Activated CD8-positive, alpha-beta memory T cell treated with anti-CD3 and anti-CD28 coated beads, Interleukin-2, amount 10 ng/mL, durations not matched to agents 7 days and 5 days (primary cell): ENCODE measurements at places on chromosomes 1 and 21.

DNA sequence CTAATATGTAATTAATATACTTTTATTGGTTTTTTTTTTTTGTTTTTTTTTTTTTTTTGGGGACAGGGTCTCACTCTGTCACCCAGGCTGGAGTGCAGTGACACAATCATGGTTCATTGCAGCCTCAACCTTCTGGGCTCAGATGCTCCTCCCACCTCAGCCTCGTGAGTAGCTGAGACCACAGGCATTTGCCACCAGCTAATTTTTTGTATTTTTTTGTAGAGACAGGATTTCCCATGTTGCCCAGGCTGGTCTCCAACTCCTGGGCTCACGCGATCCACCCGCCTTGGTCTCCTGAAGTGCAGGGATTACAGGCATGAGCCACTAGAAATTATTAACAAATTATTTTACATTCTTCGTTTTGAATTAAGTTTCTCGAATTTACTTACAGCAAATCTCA, 16.8 kb upstream of the POGZ start:
- no peaks in the 10 kb centered on the region for H3K36me3 ChIP-seq
- peaks cover 14% of the 10 kb centered on the region for H3K4me1 ChIP-seq
- DNase-seq, result no peak
- no peak overlapping the region for H3K27ac ChIP-seq
- H3K27me3 ChIP-seq, result no peaks in the 10 kb centered on the region

GRCh38 chr21:41650526-41651145, 116.2 kb downstream of the RIPK4 start:
- H3K4me3 ChIP-seq, result no peak overlapping the region
- peaks cover 2% of the 10 kb centered on the region for H3K27me3 ChIP-seq
- no peaks in the 10 kb centered on the region for H3K36me3 ChIP-seq
- H3K27ac ChIP-seq, result no peak overlapping the region

- no peaks in the 10 kb centered on the region for H3K36me3 ChIP-seq
- peaks cover 72% of the 10 kb centered on the region for H3K27me3 ChIP-seq
- no peak overlapping the region for H3K27ac ChIP-seq
These were observed 4.4 kb downstream of the KCNN3 start for GRCh38 chr1:154865442-154866256.

GRCh38 chr1:41805771-41806471, 112.8 kb downstream of the HIVEP3 start:
- peak overlapping the region; percentile 89 for H3K27ac ChIP-seq
- peaks cover 75% of the 10 kb centered on the region for H3K4me1 ChIP-seq
- peak; percentile 62 for DNase-seq
- H3K4me3 ChIP-seq, result peak overlapping the region; percentile 64

DNA sequence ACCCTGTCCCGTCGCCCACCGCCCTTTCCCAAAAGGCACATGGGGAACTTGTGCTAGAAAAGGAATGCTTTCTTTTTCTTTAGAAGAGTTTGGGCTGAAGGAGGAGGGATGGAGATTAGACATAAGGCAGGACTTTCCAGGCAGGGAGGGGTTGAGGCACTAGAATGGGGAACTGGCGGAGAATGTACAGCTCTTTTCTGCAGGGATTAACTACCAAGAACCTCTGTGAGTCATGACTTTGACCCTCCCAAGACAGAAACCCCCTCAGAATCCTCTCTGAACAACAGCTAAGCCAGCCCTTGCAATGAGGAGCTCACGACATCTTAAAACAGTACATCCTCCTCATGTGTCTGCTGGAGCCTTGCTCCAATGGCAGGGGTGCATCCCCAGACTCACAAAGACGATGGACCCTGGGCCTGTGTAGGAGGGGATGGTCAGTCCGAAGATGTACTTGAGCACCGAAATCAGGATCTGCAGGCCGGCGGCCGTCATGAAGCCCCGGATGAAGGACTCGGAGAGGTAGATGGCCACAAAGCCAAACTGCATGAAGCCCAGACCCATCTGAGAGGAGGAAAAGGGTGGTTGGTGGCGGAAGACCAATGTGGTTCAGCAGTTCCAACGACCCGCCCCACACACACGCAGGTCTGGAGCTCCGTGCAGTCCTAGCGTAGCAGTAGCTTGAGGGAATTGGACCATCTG, 13.6 kb downstream of the SLC26A9 start:
- no peak for DNase-seq
- H3K4me3 ChIP-seq, result no peak overlapping the region
- no peak overlapping the region for H3K27ac ChIP-seq
- no peaks in the 10 kb centered on the region for H3K36me3 ChIP-seq
- H3K4me1 ChIP-seq, result no peaks in the 10 kb centered on the region
- H3K27me3 ChIP-seq, result peaks cover 17% of the 10 kb centered on the region

GRCh38 chr1:18581420-18581880, 49.2 kb upstream of the PAX7 start:
- peak; percentile 51 for DNase-seq
- H3K36me3 ChIP-seq, result no peaks in the 10 kb centered on the region
- H3K27ac ChIP-seq, result no peak overlapping the region
- no peaks in the 10 kb centered on the region for H3K4me1 ChIP-seq

- H3K4me1 ChIP-seq, result no peaks in the 10 kb centered on the region
- H3K27ac ChIP-seq, result no peak overlapping the region
- no peaks in the 10 kb centered on the region for H3K27me3 ChIP-seq
These were observed 13.4 kb upstream of the RNF223 start for GRCh38 chr1:1087351-1088028.

DNA sequence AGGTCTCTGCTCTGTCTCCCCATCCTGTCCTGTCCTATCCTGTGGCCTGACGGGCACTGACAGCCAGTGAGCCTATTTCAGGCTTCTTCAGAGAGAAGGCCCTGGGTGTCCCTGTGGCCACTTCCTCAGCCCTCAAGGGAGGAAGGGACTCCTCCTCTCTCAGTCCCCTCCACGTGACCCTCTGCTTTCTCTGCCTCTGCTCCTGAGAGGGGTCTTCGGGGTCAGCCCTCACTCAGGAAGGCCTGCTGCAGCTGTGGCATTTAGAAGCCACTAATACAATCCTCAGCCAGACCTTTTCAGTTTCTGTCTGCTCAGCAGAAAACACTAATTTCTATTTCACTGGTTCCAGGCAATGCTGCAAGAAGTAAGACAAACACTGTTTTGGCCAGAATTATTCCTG, 43.6 kb upstream of the ETV3 start:
- no peak overlapping the region for H3K27ac ChIP-seq
- no peak overlapping the region for H3K4me3 ChIP-seq
- peaks cover 46% of the 10 kb centered on the region for H3K27me3 ChIP-seq
- no peak for DNase-seq
- no peaks in the 10 kb centered on the region for H3K36me3 ChIP-seq
- no peaks in the 10 kb centered on the region for H3K4me1 ChIP-seq

DNA sequence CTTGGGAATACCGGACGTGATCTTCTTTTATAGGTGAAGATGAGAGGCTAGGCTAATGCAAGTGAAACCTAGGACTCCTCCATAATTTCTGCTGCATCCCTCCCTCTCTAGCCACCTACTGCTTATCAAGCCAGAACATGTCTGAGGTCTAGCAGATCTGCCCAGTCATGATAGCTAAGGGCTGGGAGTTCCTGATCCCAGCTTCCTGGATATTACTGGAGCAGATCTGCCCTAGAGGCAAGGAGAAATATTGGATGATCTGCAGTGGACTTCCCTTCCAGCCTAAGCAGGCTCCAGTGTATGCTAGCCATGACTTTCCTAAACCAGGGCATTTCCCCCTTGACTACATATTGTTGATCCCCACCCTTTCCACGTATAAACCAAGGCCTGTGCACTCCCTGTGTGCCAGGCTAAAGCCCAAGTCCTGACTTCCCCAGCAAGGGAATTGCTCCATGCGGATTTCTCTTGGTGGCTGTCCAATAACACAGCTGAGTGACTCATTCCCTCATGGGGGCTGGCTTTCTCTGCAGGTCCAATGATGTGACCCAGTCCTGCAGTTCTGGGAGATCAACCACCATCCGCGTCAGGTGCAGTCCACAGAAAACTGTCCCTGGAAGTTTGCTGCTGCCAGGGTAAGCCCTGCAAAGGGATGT, 15.5 kb upstream of the SARS1 start:
- H3K4me3 ChIP-seq, result no peak overlapping the region
- H3K27me3 ChIP-seq, result no peaks in the 10 kb centered on the region
- no peak overlapping the region for H3K27ac ChIP-seq
- no peaks in the 10 kb centered on the region for H3K36me3 ChIP-seq

- no peaks in the 10 kb centered on the region for H3K36me3 ChIP-seq
- H3K27ac ChIP-seq, result no peak overlapping the region
These were observed 278.2 kb downstream of the PTPRU start for GRCh38 chr1:29514361-29515169.
